Left lobe of liver (tissue), 2 donors: ENCODE measurements at places on chromosomes 4 and X.

GRCh38 chr4:107870916-107871786, 46.4 kb downstream of the SGMS2 start:
- DNase-seq: no peak

DNA sequence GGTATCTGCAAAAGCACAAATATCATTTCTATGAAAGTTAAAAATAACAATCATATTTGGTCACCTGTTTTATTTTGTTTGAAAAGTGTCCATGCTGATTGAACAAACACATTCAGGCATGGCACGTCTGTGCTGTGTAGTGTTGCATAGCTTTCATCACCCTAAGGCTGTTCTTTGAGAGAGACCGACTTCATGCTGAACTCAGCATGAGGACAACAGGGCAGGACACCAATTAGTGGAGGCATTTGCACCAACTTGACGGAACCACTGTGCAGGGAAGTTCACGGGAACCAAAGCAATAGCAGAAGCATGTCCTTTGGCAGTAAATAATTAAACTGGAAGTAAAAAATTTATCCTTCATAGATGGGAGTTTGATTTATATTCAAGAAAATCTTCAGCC, 158.4 kb upstream of the SLC7A11 start:
- no peak for DNase-seq

DNA sequence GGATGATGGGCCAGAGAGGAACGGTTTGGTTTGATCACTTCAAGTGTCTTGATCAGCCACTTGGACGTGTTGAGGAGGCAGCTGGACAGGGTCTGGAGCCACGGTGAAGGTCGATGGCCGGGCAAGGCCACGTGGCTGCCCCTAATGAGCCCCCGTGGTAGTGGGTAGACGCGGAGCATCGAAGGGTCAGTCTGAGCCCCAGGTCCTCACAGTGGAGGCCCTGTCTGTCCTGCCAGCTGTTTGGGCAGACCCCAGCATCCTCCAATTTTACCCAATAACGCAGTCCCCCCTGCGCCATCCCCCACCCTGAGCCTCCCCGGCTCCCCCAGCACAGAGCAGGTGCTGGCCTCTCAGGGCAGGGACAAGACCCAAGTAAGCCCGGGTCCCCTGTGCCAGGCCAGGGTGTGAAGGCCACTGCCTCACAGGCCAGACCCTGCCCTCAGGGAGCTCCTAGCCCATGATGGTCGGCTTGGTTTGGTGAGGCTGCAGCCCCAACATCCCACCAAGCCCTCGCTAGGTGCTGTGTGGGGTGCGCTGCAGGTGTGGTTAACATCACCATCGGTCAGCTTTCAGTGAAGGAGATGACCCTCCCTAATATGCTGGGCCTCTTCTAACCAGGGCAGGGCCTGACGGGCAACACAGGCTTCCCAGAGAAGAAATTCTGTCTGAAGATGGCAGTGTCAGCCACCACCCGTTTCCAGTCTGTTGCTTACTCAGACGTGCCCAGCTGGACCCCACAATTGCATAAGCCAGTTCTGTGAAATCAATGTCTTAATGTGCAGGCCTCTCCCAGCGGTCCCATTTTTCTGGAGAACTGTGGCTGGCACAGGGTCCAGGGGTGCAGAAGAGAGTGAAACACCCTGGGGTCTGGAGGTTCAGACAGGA, 40.5 kb upstream of the NKX1-1 start:
- DNase-seq: no peak

GRCh38 chr4:91058345-91058744, 931.2 kb downstream of the CCSER1 start:
- no peak for DNase-seq

DNA sequence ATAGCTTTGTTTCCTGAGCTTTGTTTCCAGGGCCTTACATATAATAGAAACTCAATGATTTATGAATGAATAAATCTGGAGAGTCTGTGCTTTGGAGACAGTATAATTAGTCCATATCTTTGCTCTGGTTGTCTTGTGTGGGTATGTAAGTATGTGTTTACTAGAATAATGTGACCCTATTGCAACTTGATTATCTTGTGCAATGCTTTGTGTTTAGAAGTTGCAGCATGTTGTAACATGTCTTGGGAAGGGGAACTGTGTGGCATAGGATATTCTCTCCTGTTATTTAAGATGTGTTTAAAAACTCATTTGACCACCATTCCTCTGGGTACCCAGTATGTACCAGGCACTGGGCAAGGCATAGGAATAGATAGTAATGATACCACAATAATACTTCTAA, 6.1 kb downstream of the SPATA18 start:
- DNase-seq: no peak

- DNase-seq: no peak
These were observed 1009.8 kb upstream of the SLIT2 start for GRCh38 chr4:19241895-19242294.

DNA sequence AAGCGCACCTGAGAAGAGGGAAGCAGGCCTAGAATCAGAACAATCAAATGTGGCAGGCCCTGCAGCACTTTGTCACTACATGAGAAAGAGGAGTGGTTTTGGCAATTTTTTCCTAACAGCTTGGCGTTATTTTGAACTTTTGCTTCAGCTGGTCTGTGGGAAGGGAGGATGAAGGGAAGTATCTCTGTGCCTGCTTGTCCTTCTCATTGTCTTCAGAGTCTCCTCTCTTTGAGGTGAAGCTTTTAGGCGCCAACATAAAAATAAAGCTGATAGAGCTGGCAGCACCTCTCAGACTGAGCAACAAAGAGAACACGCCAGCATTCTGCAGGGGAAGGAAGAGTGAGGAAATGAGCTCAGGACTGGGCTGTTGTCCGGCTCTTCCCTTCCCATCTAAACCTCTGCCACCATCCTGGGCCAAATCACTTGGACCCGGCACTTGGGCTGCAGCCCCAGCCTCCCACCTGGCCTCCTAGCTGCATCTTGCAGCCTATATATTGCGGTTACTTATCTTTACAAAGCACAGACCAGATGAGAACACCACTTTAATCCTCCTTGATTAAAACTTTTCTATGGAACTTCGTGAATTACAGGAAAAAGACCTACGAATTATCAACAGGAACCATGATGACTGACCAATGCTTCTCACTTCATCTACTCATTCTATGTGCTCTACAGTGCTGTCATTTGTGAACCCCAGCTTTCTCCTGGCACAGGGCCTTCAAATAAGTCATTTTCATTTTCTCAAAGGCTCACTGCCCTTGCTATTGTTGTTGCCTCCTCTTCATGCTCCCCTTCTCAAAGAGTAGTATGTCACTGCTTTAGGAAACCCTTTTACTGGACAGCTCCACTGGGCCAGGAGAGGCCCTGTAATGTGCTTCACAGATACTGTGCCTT, 476.4 kb upstream of the HS3ST1 start:
- DNase-seq: no peak

GRCh38 chrX:150730719-150731118, 37.5 kb downstream of the MTMR1 start:
- no peak for DNase-seq

- DNase-seq: no peak
These were observed 133.8 kb downstream of the ZC4H2 start for GRCh38 chrX:64842492-64842891.

DNA sequence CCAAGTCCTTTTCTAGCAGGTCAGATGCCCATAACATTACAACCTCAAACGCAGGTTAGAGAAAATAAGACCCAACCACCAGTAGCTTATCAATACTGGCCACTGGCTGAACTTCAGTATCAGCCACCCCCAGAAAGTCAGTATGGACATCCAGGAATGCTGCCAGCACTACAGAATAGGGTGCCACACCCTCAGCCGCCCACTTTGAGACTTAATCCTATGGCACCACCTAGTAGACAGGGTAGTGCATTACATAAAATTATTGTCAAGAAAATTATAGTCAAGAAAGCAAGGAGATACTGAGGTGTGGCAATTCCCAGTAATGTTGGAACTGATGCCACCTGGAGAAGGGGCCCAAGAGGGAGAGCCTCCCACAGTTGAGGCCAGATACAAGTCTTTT, 19.9 kb upstream of the TRIM61 start:
- no peak for DNase-seq

- no peak for DNase-seq
These were observed 1029.5 kb downstream of the C4orf33 start for GRCh38 chr4:130125467-130125866.

GRCh38 chrX:68897118-68897945, 68.5 kb downstream of the EFNB1 start:
- DNase-seq: no peak

- DNase-seq: no peak
These were observed at the start of gene CXorf66 for GRCh38 chrX:139965421-139965820. CXorf66 (minus strand) TSS chrX:139965521; CDS start chrX:139965496, 25 bp downstream.

DNA sequence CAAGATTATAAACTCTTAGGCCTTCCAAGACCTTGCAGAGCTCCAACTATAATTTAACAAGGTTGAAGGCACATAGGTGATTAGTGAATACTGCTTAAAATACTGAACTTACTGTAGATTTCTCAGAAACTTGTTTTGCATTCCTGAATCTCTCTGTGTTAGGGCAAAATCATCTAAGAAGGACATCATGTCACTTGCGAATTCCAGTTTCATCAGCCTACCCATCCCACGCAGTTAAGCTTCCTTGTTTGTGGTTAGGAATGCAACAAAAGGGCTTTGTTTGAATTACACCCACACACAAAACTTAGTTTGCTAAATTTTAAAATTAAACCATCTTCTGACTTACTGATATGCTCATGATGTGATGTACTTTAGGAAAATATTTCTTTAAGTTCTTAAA, 174.0 kb downstream of the SOWAHB start:
- DNase-seq: no peak

- no peak for DNase-seq
These were observed 50.5 kb upstream of the ADGRG2 start for GRCh38 chrX:19172741-19173140.

DNA sequence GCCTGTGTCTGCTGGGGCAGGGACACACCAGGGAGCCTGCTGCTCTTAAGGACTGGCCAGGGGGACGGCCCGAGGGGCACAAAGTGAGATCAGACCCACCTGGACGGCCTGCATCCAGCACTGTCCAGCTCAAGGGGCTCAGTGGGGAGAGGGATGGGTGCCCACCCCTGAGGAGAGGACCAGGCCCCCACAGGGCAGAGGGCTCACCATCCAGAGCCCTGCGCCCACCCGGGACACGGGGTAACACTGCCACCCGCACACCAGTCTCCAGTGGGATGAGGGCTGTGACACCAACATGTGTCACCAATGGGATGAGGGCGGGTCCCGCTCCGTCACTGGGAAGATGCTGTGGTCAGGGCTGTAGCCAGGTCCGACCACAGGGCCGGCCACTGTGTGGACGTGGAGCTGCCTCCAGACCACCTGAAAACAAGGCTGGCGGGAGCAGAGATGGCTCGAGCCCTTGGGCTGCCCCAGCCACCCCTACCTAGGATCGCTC, 13.2 kb downstream of the DGKQ start:
- no peak for DNase-seq

DNA sequence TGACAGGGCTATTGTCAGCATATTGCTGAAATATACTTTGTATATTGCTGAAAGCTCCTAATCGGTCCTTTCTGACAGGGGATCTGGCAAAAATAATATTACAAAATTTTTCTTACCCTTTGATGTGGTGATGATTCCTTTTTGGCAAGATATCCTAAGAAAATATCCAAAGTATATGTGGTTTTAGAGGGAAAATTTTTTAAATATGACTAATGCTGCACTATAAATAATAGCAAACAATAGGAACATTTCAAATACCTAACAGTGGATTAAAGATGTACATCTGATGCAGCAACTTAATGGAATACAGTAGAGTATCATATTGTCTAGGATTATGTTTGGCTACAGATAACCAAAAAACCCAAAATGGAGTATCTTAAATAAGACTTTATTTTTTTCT, 49.6 kb downstream of the RRAGB start:
- no peak for DNase-seq

DNA sequence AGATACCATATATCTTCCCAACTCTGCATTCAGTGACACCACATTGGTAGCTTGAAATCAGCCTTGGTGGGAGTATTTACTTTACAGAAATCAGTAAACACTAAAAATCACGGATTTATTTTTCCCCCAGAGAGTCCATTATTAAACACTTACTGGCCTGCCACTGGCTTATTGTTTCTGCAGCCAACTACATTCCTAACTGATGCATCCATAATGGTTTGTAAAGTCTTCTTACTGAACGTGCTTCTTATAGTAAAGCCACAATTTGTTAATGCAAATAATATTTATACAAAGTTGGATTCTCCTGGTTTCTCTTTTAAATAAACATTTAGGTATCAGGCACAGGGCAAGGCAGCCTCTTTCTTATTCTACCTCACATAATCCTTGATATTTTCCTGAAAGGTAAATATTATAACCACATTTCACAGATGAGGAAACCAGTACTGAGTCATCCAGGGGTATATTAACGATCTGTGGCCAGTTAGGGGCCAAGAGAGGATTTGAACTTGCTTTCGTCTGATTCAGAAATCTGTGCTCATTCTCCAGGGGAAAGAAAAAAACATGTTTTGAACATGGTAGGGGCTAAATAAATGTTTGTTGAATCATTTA, 136.5 kb downstream of the RAB28 start:
- no peak for DNase-seq

- no peak for DNase-seq
These were observed 79.1 kb downstream of the DOCK11 start for GRCh38 chrX:118574666-118575065.

DNA sequence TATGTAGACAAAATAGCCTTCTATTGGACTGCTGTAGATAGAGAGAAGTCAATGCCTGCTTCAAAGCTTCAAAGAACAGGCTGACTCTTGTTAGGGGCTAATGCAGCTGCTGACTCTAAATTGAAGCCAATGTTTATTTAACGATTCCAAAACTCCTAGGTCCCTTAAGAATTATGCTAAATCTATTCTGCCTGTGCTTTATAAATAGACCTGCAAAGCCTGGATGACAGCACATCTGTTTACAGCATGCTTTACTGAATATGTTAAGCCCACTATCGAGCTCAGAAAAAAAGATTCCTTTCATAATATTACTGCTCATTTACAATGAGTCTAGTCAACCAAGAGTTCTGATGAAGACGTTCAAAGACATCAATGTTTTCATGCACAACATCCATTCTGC, 54.8 kb upstream of the RBMXL3 start:
- no peak for DNase-seq

- no peak for DNase-seq
These were observed 230.6 kb upstream of the SPRY1 start for GRCh38 chr4:123166023-123166422.
